ENCODE measurements at places on chromosomes 1 and 21. TPM values are rescaled to one million over a fixed set of nuclear protein-coding genes. Genes with fewer than 3 reads are reported as not detected.

Gene ADAMTS1
- total RNA-seq, result 13.7 TPM

Gene ITLN1
- total RNA-seq, result not detected

Gene ATP5PB
- 383 TPM for total RNA-seq

Gene FBXO2
- 61.7 TPM for total RNA-seq

Gene CA6
- not detected for total RNA-seq

Gene MIXL1
- not detected for total RNA-seq

Gene TNNT2
- total RNA-seq, result not detected

Gene VHLL
- not detected for total RNA-seq

Gene ETV3
- 12.7 TPM for total RNA-seq

Gene UBQLN4
- 24.3 TPM for total RNA-seq

Gene S100A13
- 189 TPM for total RNA-seq

Gene NBPF6
- total RNA-seq, result not detected

Gene TDRD5
- not detected for total RNA-seq

Gene UBE2U
- total RNA-seq, result not detected

Gene NBPF10
- 0.70 TPM for total RNA-seq

Gene MAB21L3
- 0.84 TPM for total RNA-seq

Gene SLAMF7
- total RNA-seq, result 0.19 TPM

Gene CNIH3
- total RNA-seq, result 0.38 TPM

Gene MXRA8
- 2.0 TPM for total RNA-seq

Gene OR10J1
- total RNA-seq, result not detected

Gene LCE1E
- total RNA-seq, result 0.91 TPM

Gene ZC3H12A
- total RNA-seq, result 67.5 TPM

Gene MFAP2
- 91.4 TPM for total RNA-seq

Gene SPRR2B
- total RNA-seq, result not detected

Gene CDC20
- total RNA-seq, result 277 TPM

Gene SPATA17
- 0.30 TPM for total RNA-seq

Gene AK5
- 0.86 TPM for total RNA-seq

Gene LCE3E
- total RNA-seq, result 1.6 TPM

Gene IBA57
- total RNA-seq, result 6.1 TPM
